ENCODE measurements at places on chromosomes 3 and 15.

GRCh38 chr15:84766461-84767035 is 18.2 kb downstream of the ZNF592 start:
- no peaks in the 10 kb centered on the region for H3K27me3 ChIP-seq
- H3K36me3 ChIP-seq, result peaks cover 34% of the 10 kb centered on the region
- no peak for DNase-seq
- peaks cover 37% of the 10 kb centered on the region for H3K4me1 ChIP-seq

DNA sequence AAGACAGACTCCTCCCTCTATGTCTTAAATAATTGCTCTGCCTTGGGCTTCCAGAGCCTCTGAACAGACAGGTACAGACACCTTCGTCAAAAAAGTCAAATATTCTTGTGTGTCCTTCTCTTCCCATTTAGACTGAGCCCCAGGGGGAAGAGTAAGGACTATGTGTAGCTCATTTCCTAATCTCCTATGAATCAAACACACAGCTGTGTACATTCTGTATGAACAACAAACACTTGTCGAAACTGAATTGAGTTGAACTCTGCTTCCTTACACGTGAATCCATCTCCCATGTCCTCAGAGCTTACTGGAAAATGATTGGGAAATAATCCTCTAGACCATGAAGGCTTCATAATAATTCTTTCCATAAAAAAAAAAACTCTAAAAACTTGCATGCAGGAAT is 80.8 kb downstream of the MOBP start:
- H3K27ac ChIP-seq, result no peak overlapping the region
- no peak overlapping the region for H3K4me3 ChIP-seq
- H3K27me3 ChIP-seq, result no peaks in the 10 kb centered on the region
- no peaks in the 10 kb centered on the region for H3K4me1 ChIP-seq
- no peaks in the 10 kb centered on the region for H3K36me3 ChIP-seq
- no peak for DNase-seq

DNA sequence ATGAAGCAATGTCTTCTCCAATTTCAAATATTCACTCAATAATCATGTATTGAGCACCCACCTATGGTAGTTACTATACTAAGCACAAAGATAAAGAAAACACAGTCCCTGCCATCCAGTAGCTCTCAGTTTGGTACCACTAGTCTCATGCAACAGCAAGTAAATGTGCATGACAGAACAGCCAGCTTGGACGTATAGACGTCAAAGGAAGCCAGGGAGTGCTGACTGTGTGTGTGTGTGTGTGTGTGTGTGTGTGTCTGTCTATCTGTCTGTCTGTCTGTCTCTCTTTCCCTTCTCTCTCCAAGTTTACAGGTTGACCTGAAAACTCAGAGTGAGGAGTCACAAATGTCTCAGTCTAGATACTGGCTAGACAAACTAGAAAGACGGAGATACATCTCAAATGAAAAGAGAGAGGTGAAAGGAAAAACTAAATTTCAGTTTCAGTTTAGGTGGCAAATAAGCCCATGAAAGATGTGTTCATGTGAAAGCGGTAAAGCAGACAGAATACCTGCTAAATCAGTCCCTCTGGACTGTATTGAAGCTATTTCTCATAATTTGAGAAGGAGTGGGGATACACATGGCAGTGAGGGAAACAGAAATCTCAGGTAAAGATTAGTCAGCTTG is 141.1 kb upstream of the PTPRG start:
- no peak overlapping the region for H3K4me3 ChIP-seq
- no peaks in the 10 kb centered on the region for H3K4me1 ChIP-seq

- peaks cover 43% of the 10 kb centered on the region for H3K36me3 ChIP-seq
- no peak overlapping the region for H3K4me3 ChIP-seq
- H3K27me3 ChIP-seq, result no peaks in the 10 kb centered on the region
- H3K4me1 ChIP-seq, result peaks cover 73% of the 10 kb centered on the region
- no peak overlapping the region for H3K27ac ChIP-seq
Measured at GRCh38 chr15:31371520-31372240, 45.0 kb downstream of the KLF13 start.

GRCh38 chr3:29614954-29615353 is 334.1 kb downstream of the RBMS3 start:
- H3K36me3 ChIP-seq, result no peaks in the 10 kb centered on the region
- no peak overlapping the region for H3K27ac ChIP-seq
- DNase-seq, result no peak
- no peak overlapping the region for H3K4me3 ChIP-seq

- no peak overlapping the region for H3K4me3 ChIP-seq
- H3K36me3 ChIP-seq, result no peaks in the 10 kb centered on the region
- DNase-seq, result no peak
- peaks cover 48% of the 10 kb centered on the region for H3K4me1 ChIP-seq
Measured at GRCh38 chr3:171354049-171354705, 106.0 kb downstream of the TNIK start.

GRCh38 chr3:50245251-50245745 is 9.3 kb downstream of the GNAI2 start:
- peaks cover 96% of the 10 kb centered on the region for H3K4me1 ChIP-seq
- no peak for DNase-seq
- peaks cover 12% of the 10 kb centered on the region for H3K36me3 ChIP-seq
- no peaks in the 10 kb centered on the region for H3K27me3 ChIP-seq
- H3K4me3 ChIP-seq, result no peak overlapping the region

DNA sequence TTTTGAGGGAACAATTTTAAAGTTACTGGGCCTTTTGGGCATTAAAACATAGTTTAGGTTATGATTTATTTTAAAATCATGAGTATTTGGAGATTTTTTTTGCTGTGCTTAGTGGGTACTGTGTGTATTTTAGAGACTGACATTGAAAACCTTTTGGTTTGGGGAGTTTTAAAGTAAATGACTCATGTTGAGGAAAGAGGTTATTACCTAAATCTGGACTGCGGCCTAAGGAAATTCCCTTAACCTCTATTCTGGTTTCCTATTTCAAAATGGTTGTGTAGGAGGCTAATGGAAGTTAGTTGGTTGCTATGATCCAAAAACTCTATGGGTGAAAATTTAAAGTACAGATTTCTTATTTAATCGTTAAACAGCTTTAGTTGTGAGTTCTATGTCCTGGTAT is 57.3 kb upstream of the DPH6 start:
- no peak overlapping the region for H3K27ac ChIP-seq
- H3K27me3 ChIP-seq, result no peaks in the 10 kb centered on the region
- H3K4me3 ChIP-seq, result no peak overlapping the region
- DNase-seq, result no peak
- no peaks in the 10 kb centered on the region for H3K4me1 ChIP-seq

GRCh38 chr3:197343656-197344408 is 45.4 kb upstream of the DLG1 start:
- DNase-seq, result no peak
- H3K36me3 ChIP-seq, result no peaks in the 10 kb centered on the region
- no peaks in the 10 kb centered on the region for H3K27me3 ChIP-seq

- no peak for DNase-seq
- no peak overlapping the region for H3K27ac ChIP-seq
- H3K4me3 ChIP-seq, result no peak overlapping the region
- no peaks in the 10 kb centered on the region for H3K36me3 ChIP-seq
Measured at GRCh38 chr15:75675579-75676404, 28.1 kb downstream of the SNX33 start.

DNA sequence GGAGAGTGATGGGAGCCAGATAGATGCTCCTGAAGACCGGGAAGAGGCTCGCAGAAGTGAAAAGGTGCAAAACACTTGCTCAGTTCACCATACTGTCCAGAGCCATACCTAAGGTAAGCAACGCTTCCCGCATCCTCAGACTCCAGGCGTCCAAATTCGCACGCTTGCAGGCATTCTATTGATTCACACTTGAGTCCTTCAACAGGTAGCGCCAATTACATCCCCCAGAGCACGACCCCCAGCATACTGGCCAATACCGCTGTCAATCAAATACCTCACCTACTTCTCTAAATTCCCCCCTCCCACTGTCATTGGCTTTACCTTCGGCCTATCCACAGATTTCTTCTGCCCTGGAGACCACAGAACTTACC is 361 bp upstream of the STXBP5L start:
- peaks cover 17% of the 10 kb centered on the region for H3K4me1 ChIP-seq
- no peak overlapping the region for H3K4me3 ChIP-seq
- H3K27ac ChIP-seq, result no peak overlapping the region
- no peaks in the 10 kb centered on the region for H3K36me3 ChIP-seq
- peaks cover 24% of the 10 kb centered on the region for H3K27me3 ChIP-seq

DNA sequence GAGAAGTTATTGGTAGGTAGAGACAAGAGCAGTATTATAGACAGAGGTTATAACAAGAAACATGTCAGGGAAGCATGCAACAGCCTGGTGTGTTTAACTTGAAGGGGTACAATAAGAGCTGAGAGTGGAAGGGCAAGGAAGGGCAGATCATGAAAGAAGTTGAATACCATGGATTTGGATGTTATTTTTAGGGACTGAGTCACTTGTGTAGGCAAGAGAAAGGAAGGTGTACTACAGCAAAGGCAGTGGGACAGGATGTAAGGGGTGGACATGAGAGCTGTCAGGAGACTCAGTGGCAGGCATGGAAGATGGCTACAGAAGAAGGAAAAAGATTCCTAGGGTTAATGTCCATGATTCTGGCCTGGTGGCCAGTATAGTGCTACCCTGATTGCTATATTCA is 66.4 kb downstream of the TFG start:
- no peak for DNase-seq
- H3K36me3 ChIP-seq, result no peaks in the 10 kb centered on the region
- no peaks in the 10 kb centered on the region for H3K27me3 ChIP-seq
- H3K4me1 ChIP-seq, result no peaks in the 10 kb centered on the region

- H3K27me3 ChIP-seq, result no peaks in the 10 kb centered on the region
- no peak overlapping the region for H3K27ac ChIP-seq
- H3K4me1 ChIP-seq, result no peaks in the 10 kb centered on the region
- DNase-seq, result no peak
- no peaks in the 10 kb centered on the region for H3K36me3 ChIP-seq
- no peak overlapping the region for H3K4me3 ChIP-seq
Measured at GRCh38 chr3:165103616-165104015, 25.3 kb upstream of the SI start.

- H3K27me3 ChIP-seq, result peaks cover 15% of the 10 kb centered on the region
- H3K4me1 ChIP-seq, result no peaks in the 10 kb centered on the region
- H3K27ac ChIP-seq, result no peak overlapping the region
- H3K4me3 ChIP-seq, result no peak overlapping the region
Measured at GRCh38 chr3:43855674-43856299, 165.0 kb downstream of the ABHD5 start.

- peaks cover 5% of the 10 kb centered on the region for H3K36me3 ChIP-seq
- no peak overlapping the region for H3K4me3 ChIP-seq
- peaks cover 26% of the 10 kb centered on the region for H3K4me1 ChIP-seq
- DNase-seq, result no peak
- no peak overlapping the region for H3K27ac ChIP-seq
- no peaks in the 10 kb centered on the region for H3K27me3 ChIP-seq
Measured at GRCh38 chr3:69011096-69011730, 2.3 kb downstream of the EOGT start.

DNA sequence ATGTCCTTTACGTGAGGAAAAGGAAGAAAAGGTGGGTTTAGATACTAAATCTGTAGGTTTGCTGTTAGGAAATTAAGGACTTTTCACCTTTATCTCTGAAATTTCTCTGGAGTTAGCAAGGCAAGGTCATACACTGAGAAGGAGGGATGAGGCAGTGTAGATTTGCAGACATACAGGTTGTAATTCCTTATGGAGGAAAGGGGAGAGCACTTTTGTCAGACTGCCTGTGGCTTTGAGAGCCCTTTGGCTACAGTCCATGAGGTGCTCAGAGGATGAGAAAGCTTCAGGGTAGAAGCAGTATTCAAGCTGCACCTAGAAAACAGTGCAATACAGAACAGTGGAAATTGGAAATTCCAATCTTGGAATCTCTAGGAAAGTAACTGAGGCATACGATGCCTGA is 8.3 kb downstream of the RPL14 start:
- H3K27me3 ChIP-seq, result no peaks in the 10 kb centered on the region
- no peak overlapping the region for H3K27ac ChIP-seq

DNA sequence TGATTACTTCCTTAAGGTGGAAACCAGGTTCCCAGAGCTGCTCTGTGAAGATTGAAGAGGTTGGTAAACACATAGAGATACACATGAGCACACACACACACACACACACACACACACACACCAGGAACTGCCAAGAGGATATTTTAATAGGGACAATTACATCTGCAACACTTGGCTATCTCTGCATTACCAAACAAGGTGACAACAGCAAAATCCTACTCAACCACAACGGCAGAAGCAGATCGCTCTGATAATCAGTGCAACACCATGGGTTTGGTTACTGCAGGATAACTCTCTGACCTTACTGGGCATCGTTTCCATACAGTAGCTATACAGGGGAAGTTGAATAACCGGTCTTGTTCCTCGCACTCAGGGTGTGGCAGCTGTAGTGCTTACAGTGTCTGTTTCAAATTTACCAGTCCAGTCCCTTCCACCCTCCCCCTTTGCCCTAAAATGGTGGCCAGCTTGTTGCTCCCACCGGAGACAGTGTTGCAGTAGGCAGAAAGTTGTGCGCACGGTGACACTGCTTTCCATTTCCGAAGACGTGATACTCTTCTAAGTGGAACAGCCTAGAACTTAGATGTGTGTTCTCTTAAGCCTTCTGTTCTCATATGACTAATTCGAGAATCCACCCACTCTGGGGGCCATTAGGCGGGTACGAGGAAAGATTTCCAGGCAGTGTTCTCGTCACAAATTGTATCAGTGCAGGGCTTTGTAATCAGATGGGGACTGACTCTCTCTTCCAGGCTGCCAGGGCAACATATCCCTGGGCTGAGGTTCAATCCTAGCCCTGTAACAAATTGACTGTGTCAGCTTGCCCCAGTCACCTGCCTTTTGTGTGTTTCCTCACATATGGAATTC is 176.2 kb downstream of the P3H2 start:
- peaks cover 6% of the 10 kb centered on the region for H3K4me1 ChIP-seq
- DNase-seq, result no peak
- no peak overlapping the region for H3K27ac ChIP-seq
- H3K27me3 ChIP-seq, result no peaks in the 10 kb centered on the region
- no peaks in the 10 kb centered on the region for H3K36me3 ChIP-seq
- no peak overlapping the region for H3K4me3 ChIP-seq

DNA sequence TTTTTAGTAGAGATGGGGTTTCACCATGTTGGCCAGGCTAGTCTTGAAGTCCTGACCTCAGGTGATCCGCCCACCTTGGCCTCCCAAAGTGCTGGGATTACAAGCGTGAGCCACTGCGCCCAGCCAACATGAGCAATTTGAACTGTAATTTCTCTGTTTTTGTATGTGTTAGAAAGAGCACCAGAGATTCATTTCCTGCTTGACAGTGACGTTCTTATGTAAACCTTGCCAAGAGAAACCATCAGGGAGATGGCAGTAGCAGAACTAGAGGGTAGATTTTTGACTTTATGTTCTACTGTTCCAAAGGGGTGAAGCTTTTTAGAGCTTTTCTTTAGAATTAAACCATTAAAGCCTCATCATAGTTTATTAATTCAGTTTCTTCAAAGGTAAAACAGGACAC is 148.1 kb upstream of the UMPS start:
- H3K27ac ChIP-seq, result no peak overlapping the region
- H3K4me3 ChIP-seq, result no peak overlapping the region
- H3K27me3 ChIP-seq, result no peaks in the 10 kb centered on the region

DNA sequence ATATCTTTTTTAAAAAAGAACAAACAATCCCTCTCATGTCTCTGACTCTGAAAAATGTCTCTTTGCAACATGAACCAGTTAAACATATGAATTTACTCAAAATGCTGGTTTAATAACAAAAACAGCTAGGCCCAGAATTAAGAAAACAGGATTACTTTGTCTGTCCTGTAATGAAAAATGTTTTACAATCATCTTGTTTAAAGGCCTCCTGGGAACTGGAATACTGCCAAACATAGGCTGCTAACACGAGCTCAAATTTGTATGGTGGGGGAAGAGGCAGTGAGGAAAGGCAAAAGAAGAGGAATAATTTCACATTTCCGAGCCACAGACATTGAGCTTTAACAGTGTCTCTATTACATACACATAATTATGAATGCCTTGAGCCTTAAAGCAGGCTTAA is 61.7 kb upstream of the PPIB start:
- no peak overlapping the region for H3K27ac ChIP-seq
- no peaks in the 10 kb centered on the region for H3K4me1 ChIP-seq
- no peaks in the 10 kb centered on the region for H3K36me3 ChIP-seq
- DNase-seq, result no peak
- H3K4me3 ChIP-seq, result no peak overlapping the region

Data from CD4-positive, alpha-beta memory T cell (primary cell).